CD8-positive, alpha-beta memory T cell (primary cell): ENCODE measurements at places on chromosomes 7 and 10. TPM values are rescaled to one million over a fixed set of nuclear protein-coding genes. Genes with fewer than 3 reads are reported as not detected.

DNA sequence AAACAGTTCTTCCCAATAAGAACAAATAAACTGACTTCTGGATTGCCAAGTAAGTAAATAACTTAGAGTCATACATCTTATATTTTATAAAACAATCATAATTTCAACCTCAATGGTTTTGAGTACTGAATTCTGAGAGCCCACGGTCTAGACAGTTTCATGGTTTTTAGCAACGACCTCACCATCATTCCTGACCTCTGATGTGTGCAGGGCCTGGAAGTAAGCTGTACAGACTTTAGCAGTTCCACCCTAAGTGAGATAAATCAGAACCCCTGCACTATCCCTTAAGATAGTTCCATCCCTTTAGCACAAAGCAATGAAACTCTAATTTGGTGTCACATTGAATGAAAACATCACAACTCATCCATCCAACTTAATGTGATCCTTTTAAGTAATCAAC is 86.0 kb downstream of the NEBL start:
- DNase-seq: no peak

GRCh38 chr10:95346715-95347401 is 56.1 kb upstream of the PDLIM1 start:
- DNase-seq: no peak

NPY4R gene
- not detected for total RNA-seq

HOXA3 gene
- total RNA-seq: not detected

MYL10 gene
- not detected for total RNA-seq

DNA sequence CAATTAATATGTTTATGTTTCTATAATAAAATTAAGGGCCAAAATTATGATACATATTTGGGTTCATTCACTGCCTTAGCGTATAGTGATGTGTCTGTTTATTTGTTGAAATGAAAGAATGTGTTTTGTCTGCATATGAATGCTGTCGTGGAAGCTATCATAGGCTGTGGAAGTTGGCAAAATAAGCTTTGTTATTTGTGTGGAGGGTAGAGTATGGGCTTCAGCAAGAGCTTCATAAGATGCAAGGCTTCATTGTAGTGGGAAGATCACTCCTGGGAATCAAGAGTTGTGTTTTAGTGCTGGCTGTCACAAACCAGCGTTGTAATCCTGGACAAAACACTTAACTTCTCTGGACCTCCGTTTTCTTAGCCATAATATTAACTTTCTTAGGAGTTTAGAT is 2.5 kb downstream of the SLK start:
- no peak for DNase-seq

- no peak for DNase-seq
These were observed 451.1 kb downstream of the SH2D4B start for GRCh38 chr10:80988755-80989154.

PNLIPRP2 gene
- not detected for total RNA-seq

DNA sequence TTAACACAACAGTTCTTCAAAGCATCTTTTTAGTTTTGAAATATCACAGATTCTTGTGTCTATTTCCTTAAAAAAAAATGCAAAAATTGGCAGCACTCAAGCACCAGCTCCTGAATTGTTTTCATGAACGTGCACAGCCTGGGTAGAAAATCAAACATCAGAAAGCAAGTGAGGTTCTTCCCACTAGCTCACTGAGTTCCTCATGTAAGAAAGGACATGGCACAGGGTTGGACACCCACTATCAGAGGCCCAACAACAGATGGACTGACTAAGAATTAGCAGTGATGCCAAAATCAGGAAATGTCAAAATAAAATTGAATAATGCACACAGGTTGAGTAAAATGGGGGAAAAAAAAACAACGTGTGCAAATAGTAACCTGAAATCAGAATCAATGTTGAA is 146.8 kb downstream of the PCLO start:
- DNase-seq: no peak

DNA sequence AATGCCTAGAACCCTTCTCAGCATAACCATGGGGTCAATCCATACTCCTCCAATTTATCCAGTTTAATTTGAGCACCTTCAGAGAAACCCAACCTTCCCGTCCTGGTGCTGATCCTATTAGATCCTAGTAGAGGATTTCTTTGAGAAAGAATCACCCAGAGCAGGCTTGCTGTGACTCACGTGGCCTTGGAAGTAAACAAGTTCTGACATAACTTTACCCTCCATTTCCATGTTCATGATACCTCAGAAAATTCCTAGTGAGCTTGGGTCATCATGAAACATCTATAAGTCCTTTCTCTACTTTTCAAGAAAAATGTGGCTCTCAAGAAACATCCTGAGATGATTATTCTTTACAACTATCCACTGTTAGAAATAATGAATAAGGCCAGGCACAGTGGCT is 71.7 kb downstream of the PRLHR start:
- no peak for DNase-seq

DNA sequence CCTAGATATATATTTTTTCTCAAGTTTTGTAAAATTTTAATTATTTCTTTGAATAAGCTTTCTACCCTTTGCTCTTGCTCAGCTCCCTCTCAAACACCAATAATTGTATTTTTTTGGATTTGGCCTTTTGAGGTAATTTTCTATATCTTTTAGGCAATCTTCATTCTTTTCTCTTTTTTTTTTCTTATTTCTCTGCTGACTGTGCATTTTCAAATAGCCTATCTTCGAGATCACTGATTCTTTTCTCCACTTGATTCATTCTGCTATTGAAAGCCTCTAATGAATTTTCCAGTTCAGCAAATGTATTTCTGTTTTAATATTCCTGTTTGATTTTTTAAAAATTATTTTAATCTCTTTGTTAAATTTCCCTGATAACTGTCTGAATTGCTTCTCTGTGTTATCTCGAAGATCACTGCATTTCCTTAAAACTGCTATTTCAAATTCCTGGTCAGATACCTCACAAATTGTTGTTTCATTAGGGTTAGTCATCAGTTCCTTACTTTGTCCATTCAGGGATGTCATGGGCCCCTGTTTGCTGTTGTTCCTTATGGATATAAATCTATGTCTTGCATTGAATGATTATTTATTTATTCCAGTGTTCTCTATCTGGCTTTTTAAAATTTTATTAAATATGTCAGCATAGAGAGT is 100.1 kb upstream of the UNC5B start:
- no peak for DNase-seq

TRPV5 gene
- not detected for total RNA-seq

GRCh38 chr7:151873402-151873965 is 3.4 kb downstream of the PRKAG2 start:
- no peak for DNase-seq

- DNase-seq: no peak
These were observed 52.7 kb upstream of the BTRC start for GRCh38 chr10:101301111-101301731.

GRCh38 chr10:77590344-77591237 is 47.0 kb downstream of the KCNMA1 start:
- DNase-seq: no peak

GRCh38 chr10:9228771-9229170 is 1174.3 kb downstream of the GATA3 start:
- DNase-seq: no peak

GRCh38 chr10:109996766-109997171 is 11.0 kb upstream of the ADD3 start:
- DNase-seq: no peak

GNGT1 gene
- not detected for total RNA-seq

AMPH gene
- total RNA-seq: not detected

- DNase-seq: no peak
These were observed 24.0 kb downstream of the CDHR3 start for GRCh38 chr7:105987046-105987445.

ZNF33A gene
- 25.7 TPM for total RNA-seq

- DNase-seq: no peak
These were observed 188.3 kb downstream of the WDR37 start for GRCh38 chr10:1244493-1244892.

CRYGN gene
- total RNA-seq: not detected

GRCh38 chr7:20329389-20330238 is 1.1 kb upstream of the ITGB8 start:
- DNase-seq: no peak
